ENCODE measurements at places on chromosomes 12 and 14.

DNA sequence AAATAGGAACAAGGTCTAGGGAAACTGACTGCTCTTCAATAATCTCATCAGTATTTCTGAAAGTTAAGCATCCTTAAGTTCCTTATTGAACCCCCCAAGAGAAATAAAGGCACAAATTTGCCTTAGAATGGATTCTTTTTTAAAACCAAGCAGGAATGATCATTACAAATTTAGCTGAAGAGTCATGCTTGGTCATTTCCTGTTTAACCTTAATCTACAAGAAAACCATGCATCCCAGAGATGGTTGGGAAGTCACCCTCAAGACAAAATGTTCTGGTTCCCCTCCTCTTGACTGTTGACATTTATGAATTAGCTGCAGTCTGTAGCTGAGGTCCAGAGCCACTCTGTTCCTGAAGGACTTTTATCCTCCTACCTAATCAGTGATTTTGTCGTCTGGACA lies 291.8 kb upstream of the G2E3 start:
- DNase-seq = no peak

DNA sequence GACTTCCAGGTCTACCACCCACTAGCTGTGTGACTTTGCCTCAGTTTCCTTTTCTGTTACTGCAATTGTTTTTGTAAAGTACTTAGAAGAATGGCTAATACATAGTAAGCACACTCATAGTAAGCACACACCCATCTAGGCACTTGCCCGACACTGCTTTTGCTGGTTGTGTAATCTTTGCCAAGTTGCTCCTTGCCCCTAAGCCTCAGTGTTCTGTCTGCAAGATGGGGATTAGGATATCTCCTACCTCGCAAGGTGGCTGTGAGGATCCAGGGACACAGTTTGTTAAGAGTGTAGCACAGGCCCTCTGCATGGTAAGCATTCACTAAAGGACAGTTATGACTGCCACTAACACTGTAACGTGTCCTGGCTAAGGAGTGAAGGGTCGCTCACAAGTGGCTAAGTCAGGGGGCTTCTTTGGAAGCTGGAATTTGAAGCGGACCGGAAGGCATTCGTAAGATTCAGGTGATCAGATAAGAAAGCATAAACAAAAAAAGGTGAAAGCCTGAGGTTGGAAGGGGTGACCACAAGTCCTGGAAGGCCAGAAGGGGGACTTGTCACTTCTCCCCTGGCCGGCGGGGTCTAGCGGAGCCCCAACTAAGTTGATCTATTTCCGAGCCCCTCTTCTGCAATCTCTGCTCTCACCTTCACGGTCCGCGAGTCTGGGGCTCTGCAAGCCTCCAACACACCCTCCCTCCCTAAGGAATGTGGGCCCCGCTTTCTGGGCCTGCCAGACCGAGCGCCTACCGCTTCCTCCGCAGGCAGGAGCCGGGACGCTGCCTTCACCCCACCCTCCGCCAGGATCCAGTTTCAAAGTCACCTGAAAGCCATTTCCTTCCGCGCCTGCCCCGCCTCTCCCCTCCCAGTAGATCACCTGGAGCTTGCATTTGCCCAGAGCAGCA lies 1.5 kb upstream of the PLEKHG3 start:
- DNase-seq = no peak

GRCh38 chr14:105155681-105156413 lies 12.7 kb downstream of the JAG2 start:
- DNase-seq = no peak

DNA sequence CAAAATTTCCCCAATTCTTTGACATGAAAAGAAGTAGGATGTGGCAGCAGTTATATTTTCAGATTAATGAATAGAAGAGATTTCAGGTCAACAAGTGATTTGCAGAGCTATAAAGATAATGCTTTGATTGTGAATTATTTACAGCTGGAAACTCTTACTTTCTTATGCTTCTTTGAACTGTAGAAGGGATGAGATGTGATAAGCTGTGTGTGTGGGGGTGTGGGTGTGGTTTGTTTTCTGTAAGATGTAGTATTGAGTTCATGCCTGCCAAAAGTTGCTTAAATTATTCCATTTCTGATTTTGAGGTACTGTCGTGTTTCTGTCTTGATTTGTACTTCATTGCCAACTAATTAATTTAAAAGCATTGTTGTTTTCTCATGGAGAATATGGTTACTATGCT lies 22.7 kb downstream of the AEBP2 start:
- DNase-seq = no peak

Measured in stimulated activated CD4-positive, alpha-beta T cell treated with anti-CD3 and anti-CD28 coated beads, Interleukin-2, amount 100 ng/mL, for 4 hours (primary cell).